ENCODE measurements at places on chromosomes 2 and 18.

DNA sequence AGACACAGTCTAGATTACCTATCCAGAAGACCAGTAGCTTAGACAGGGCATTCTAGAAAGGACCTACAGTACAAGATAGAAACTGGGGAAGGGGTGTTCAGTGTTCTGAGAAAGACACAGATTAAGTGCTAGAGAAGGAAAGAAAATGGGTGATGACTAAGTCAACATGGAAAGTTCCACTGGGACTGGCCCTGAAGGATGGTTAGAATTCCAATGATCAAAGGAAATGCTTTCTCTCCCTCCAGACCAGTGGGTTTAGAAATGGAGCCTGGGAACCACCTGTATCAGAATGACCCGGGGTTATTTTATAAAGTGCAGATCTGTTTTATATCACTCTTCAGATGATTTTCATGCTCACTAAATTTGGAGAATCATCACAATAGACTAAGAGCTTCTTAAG, 5.8 kb upstream of the COLEC12 start:
- no peak for DNase-seq

GRCh38 chr2:221911321-221911720, 339.2 kb upstream of the EPHA4 start:
- DNase-seq, result no peak

DNA sequence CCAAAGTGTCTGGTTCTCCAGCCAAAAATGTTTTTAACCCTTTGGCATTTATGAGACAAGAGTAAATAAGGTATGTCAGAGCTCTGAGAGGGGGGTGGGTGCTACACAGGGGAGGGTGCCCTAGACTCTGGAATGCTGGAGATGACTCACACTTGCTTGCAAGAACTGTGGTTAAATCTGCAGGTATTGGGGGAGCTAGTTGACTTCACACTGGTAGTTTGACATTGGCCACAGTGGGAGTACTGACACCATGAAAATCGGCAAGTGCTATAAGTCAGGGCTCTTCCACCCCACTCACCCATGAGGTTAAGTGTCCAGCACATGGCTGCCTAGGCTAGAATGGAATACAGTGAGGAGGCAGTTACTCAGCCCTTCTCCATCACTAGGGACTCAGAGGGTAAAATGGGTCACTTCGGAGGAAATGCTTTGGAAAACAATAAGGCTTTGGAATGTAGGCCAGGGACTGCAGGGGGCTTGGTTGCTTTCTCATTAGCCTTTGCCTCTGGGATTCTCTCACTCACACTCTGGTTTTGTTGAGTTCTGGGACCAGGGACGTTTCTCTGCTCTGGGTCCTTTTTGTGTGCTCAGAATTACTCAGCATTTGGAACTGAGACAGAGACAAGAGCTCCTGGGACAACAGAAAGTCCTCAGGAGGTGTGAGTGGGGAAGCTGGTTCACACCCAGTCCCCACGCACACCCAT, 91.6 kb downstream of the ACKR3 start:
- no peak for DNase-seq

GRCh38 chr2:240662681-240663080, 20.0 kb downstream of the AQP12B start:
- no peak for DNase-seq

GRCh38 chr2:182912518-182912915, 46.1 kb upstream of the FRZB start:
- DNase-seq, result no peak

- DNase-seq, result no peak
Measured at GRCh38 chr2:70505613-70506391, 47.8 kb downstream of the TGFA start.

- no peak for DNase-seq
Measured at GRCh38 chr18:11392980-11393885, 216.2 kb upstream of the SLC35G4 start.

DNA sequence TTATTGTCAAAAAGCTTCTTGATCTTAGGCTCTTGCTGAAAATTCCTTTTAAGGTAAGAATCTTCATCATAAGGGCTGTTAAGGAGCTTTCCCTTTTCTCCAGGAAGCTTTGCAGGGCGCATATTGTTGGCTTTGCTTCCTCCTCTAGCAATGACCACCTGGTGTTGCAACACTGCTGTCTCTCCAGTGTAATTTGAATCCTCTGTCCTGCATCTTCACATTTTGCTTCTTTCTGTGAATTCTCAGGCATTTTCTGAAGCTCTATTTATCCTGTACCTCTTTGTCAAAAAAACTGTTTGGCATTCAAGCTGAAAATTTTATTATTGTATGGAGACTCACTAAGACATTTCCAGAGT, 533.1 kb upstream of the CHAC2 start:
- DNase-seq, result no peak

GRCh38 chr18:44683556-44683955, 2.9 kb downstream of the SETBP1 start:
- no peak for DNase-seq

GRCh38 chr2:133232556-133232955, 335.7 kb downstream of the NCKAP5 start:
- DNase-seq, result no peak

DNA sequence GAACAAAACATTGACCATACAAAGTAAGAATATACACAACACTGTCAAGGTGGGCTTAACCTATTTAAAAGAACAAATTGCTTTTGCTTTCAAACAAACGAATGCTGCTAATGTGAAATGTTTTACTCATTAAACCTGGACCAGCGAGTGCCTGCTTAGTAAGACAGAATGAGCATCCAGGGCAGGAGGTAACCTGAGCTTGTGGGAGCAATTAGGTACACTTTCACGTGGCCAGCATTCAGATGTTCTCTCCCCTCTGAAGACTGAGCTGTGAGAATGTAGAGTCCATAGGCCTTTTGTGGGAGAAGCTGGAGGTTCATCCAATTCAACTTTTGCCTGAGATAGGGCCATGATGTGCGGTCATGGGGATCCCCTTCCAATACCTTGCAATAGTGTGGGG, 266.5 kb downstream of the TSN start:
- DNase-seq, result no peak

DNA sequence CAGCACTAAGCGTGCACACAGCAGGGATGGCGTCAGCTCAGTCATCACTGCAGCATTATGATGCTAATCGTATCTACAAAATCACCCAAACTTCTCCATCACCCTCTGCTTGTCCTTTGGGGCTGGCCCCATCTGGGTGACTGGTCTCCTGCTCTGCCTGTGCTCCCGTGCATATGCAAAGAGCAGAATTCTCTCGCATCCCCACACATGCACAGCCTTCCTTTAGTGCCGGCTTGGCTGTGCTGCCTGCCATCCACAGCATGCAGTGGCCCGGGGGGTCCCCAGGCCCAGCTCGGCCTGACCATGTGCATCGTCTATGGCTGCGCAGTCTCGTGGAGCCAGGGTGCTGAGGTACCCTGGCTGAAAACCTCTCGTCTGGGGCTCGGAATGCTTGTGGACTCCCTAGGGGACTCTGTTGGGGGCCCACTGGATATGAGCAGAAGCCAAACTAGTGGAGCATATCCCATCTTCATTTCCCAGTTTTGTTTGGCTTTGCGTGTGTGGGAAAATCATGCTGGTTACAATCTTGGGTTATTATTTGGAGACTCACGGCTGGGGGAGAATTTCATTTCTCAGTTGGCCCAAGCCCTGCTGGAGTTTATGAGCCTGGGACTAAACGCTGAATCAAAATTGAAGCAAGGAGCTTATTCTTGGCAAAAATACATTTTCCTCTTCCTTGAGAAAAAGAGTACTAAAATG, 70.9 kb upstream of the HS6ST1 start:
- DNase-seq, result no peak

DNA sequence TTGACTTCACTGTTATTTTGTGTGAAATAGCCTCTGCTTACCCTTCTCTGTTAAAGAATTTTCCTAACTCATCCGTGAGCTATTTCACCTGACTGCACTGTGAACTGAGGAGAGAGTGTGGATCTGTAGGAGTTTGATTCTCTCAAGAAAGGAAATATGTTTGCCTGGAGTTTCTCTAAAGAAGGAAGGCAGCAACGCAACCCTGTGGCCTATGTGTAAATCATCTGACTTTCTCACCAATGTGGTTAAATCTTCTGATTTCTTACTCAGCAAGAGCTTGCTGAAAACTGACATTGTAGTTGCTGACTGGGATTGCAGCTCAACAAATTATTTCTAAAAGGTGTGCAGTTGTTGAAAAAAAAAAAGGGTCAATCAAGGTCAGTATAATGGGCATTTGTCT, 153.9 kb upstream of the PELI1 start:
- DNase-seq, result no peak

DNA sequence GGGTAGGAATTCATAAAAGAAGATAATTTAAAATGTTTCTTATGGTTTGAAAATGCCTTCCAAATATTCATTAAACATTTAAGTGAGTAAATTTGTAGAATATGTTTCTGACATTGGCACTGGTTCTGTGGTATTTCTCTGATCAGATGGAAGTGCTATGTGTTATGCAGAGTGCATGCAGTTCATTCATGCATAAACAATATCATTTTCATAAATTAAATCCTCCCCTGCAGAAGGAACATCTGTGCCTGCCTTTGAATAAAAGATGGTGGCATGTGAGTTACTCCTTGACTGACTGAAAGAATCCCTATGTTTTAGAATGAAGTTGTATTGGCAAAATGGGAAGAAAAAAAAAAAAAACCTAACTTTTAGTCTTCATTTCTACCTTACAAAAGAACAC, 5.9 kb downstream of the NEUROD1 start:
- DNase-seq, result no peak

- no peak for DNase-seq
Measured at GRCh38 chr2:55093381-55093780, 43.1 kb upstream of the RTN4 start.

DNA sequence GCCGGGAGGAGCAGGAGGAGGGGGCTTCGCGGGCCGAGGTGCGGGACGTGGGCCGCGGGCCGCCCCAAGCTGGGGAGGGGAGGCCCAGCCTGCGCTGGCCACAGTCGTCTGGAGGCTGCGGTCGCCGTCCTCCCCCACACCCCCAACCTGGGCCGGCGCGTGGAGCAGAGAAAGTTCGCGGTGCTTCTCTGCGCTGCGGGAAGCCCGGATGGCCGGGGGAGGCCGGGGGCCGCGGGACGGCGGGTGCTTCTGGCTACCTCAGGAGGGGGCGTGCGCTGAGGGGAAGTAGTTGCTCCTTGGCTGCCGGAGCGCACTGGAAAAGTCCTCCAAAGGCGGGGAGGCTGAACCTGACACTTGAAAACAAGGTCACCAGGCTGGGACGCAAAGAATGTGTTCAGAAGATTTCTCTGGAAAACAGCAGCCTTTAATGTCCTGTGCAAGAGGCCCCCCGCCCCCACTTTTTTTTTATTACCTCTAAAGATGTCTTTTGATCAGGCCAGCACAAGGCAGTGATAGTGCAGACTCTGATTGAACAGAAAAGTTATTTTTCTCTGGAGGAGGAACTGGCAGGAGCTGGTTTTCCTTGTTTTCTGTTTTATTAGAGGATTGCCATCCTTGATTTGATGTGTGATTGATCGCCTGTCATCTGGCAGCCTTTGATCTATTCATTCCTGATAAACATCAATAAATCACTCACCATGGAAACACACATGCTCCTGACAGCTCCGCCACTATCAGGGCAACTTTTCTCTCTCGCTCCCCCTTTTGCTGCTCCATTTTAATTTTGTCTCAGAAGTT, 1.6 kb downstream of the TSHZ1 start:
- no peak for DNase-seq

DNA sequence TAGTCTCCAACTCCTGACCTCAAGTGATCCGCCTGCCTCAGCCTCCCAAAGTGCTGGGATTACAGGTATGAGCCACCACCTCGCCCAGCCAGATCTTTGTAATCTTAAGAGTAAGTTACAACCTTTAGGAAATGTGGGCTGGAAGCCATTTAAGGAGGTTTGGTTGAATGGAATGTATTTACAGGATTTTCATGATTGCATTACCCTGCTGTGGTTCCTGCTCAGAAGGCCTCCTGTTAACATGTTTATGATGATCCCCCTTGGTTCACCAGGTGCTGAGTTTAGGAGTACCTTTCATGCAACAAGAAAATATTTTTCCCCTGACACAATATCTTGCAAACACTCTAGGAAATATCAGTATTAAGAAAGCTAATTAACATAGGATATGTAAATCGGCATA, 187.4 kb upstream of the SH3BP4 start:
- DNase-seq, result no peak

DNA sequence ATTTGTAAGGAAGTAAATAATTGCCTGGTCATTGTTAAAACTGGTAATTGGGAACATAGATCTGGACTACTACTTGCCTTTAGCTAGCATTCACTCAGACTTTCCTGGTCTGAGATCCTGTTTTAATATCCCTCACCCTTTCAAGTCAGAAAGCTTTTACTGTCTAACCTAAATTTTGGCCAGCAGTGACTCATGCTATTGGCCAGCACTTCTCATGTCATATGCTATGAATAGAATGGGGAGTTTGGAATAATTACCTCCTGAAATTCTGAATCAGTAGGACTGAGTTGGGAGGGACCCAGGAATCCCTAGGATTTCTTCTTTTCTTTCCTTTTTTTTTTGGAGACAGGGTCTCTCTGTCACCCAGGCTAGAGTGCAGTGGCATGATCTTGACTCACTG, 19.3 kb downstream of the STK36 start:
- DNase-seq, result no peak
